ENCODE measurements at places on chromosomes 4 and X. TPM values are rescaled to one million over a fixed set of nuclear protein-coding genes. Genes with fewer than 3 reads are reported as not detected.

ARHGAP6 gene
- polyA plus RNA-seq, result not detected

GRCh38 chrX:23435575-23435974, 100.9 kb downstream of the PTCHD1 start:
- no peak overlapping the region for H3K4me3 ChIP-seq
- DNase-seq, result no peak

- no peaks in the 10 kb centered on the region for H3K36me3 ChIP-seq
- no peaks in the 10 kb centered on the region for H3K4me1 ChIP-seq
- no peaks in the 10 kb centered on the region for H3K27me3 ChIP-seq
- DNase-seq, result no peak
Observed at GRCh38 chrX:150005027-150005426, 66.7 kb upstream of the EOLA2 start.

OTUD6A gene
- not detected for polyA plus RNA-seq

SPATA4 gene
- polyA plus RNA-seq, result not detected

DNA sequence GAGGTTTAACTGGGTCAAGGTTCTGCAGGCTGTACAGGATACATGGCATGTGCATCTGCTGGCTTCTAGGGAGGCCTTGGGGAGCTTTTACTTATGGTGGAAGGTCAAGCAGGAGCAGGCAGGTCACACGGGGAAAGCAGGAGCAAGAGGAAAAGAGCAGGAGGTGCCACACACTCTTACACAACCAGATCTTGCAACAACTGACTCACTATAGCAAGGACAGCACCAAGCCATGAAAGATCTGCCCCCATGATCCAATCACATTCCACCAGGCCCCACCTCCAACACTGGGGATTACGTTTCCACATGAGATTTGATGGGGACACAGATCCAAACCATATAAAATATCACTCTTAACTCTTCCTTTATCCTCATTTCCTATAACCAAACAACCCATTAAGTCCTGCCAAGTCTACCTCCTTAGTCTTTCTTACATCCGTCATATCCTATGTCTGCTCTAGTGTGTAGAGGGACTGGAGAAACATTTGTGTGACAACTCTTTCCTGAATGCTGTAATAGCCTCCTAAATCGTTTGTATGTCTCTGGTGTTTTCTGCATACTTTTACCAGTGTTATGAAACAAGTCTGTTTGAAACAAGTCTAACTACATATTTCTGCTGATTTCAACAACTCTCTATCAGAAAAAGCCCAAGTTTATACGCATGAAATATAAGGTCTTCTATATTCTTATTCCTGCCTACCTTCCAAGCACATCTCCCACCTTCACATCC, 8.3 kb upstream of the RAP2C start:
- no peaks in the 10 kb centered on the region for H3K27me3 ChIP-seq
- no peaks in the 10 kb centered on the region for H3K36me3 ChIP-seq
- DNase-seq, result no peak
- H3K27ac ChIP-seq, result no peak overlapping the region

DNA sequence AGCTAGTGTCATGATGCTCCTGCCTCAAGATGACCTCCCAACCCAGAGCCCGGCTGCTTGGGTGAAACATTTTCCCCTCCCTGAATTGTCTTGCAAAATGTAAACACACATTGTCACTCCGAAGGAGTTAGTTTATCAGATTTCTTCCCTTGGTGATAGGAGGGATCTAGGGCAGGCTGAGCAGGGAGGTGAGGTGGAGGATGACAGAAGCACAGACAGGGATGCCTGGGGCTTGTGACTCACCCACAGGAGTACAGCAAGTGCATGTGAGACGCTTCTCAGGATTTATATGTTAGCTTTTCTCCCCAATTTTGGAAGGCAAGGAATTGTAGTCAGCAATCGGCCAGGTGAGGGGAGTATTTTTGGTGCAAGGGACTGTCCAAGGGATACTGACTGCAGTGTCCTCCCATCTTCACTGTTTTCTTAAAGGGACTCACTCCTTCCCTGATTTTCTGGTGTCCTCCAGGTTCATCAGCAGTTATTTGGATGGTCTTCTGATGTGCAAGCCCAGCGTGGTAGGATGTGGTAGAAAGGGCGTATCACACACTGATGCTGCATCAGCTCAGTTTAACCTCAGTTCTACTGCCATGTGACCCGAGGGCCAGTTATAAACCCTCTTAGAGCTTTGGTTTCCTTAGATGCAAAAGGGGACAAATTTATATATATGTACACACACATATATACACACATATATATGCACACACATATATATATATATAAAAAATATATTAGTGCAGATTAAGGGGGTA, 46.2 kb upstream of the IGFBP7 start:
- no peak for DNase-seq
- H3K27ac ChIP-seq, result no peak overlapping the region
- H3K4me3 ChIP-seq, result no peak overlapping the region
- H3K4me1 ChIP-seq, result no peaks in the 10 kb centered on the region
- no peaks in the 10 kb centered on the region for H3K36me3 ChIP-seq

- no peak overlapping the region for H3K4me3 ChIP-seq
- no peaks in the 10 kb centered on the region for H3K27me3 ChIP-seq
Observed at GRCh38 chr4:116082808-116083366, 969.5 kb upstream of the NDST4 start.

DNA sequence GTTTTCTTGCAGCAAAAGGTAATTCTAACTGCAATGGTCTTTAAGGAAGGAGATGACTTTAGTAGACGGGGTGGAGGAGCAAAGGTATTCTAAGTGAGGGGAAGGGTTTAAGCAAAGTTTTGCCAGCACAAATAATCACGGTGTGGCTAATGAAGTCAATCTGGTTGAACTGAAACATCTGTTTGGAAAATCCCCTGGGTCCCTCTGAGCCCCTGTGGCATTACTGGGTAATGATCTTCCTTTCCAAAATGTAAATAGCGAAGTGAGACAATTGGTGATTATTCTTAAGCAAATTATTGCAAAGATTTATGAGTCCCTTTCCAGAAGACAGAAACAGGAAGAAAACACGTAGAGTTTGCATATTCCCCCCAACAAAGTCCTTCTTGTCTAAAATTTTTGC, 47.2 kb downstream of the FGFBP1 start:
- H3K4me1 ChIP-seq, result peaks cover 21% of the 10 kb centered on the region
- peak overlapping the region; percentile 51 for H3K4me3 ChIP-seq
- H3K27ac ChIP-seq, result no peak overlapping the region
- H3K27me3 ChIP-seq, result no peaks in the 10 kb centered on the region

DNA sequence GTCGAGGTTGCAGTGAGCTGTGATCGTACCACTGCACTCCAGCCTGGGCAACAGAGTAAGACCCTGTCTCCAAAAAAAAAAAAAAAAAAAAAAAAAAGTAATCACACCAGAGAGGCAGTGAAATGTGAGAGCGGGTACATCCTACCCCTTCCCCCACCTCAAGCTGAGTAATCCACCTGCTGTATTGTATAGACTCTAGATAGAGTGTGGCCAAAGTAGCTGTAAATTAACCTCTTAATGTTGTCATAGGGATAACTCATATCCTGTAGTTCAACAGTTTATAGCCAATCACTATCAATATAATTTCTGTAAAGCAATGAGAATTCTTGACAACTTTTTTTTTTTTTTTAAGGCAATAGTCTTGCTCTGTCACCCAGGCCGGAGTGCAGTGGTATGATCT, 30.8 kb downstream of the TNIP2 start:
- H3K4me1 ChIP-seq, result no peaks in the 10 kb centered on the region
- no peak for DNase-seq
- no peaks in the 10 kb centered on the region for H3K36me3 ChIP-seq
- no peak overlapping the region for H3K4me3 ChIP-seq
- H3K27me3 ChIP-seq, result no peaks in the 10 kb centered on the region
- H3K27ac ChIP-seq, result no peak overlapping the region

- no peaks in the 10 kb centered on the region for H3K36me3 ChIP-seq
- peak; percentile 54 for DNase-seq
- H3K27me3 ChIP-seq, result no peaks in the 10 kb centered on the region
- peaks cover 7% of the 10 kb centered on the region for H3K4me1 ChIP-seq
- peak overlapping the region; percentile 67 for H3K27ac ChIP-seq
Observed at GRCh38 chrX:76428243-76429130, 977 bp downstream of the MAGEE1 start.

- no peaks in the 10 kb centered on the region for H3K4me1 ChIP-seq
- H3K27me3 ChIP-seq, result no peaks in the 10 kb centered on the region
- H3K27ac ChIP-seq, result no peak overlapping the region
- no peak for DNase-seq
- H3K4me3 ChIP-seq, result no peak overlapping the region
Observed at GRCh38 chrX:7852166-7852565, 9.2 kb downstream of the VCX start.

DNA sequence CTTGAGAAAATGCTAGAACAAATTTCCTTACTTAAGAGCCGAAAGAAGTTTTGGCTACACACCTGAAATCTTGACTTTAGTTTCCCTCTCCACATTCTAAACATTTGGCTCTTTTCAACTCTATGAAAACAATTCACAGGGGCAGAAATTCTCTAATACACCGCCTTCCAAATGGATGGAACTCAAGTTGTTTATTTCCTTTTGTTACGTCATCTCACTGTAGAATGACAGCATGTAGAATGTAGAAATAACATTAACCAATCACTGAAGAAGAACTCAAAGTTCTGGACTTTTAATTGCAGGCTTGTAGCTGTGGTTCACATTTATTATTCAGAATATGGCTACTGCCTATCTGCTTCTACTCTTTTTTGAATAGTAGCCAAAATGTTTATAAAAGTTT, 1.9 kb downstream of the DMP1 start:
- no peaks in the 10 kb centered on the region for H3K27me3 ChIP-seq
- H3K4me1 ChIP-seq, result no peaks in the 10 kb centered on the region
- H3K36me3 ChIP-seq, result no peaks in the 10 kb centered on the region
- no peak overlapping the region for H3K27ac ChIP-seq
- no peak for DNase-seq
- no peak overlapping the region for H3K4me3 ChIP-seq

- DNase-seq, result no peak
- H3K4me3 ChIP-seq, result no peak overlapping the region
- no peaks in the 10 kb centered on the region for H3K4me1 ChIP-seq
- H3K27ac ChIP-seq, result no peak overlapping the region
- no peaks in the 10 kb centered on the region for H3K27me3 ChIP-seq
- H3K36me3 ChIP-seq, result no peaks in the 10 kb centered on the region
Observed at GRCh38 chrX:75181721-75182120, 25.6 kb upstream of the ABCB7 start.

ADGRL3 gene
- polyA plus RNA-seq, result not detected

DNA sequence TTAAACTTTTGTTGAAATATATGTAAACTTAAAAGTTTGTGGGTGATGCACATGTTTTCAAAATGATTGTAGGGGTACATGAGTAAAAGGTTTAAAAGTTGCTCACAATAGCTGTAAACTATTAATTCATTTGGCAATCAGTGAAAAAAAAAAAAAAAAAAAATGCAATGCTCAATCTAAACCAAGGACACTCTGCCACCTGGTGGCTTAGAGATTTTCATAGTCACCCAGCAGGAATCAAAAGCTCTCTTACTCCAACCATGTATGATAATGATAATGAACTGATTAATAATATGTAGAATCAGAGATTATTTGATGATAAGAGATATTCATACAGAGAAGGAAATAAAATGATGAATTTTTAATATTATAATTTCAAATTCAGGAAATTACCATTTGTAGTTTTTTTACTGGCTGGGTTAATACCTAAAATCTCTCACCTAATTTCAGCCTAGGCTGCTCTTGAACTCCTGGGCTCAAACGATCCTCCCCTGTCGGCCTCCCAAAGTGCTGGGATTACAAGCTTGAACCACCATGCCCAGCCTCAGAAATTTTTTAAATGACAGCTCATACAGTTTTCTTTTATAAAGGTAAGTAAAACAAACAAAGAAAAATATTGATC, 46.9 kb upstream of the SLC25A4 start:
- H3K27me3 ChIP-seq, result peaks cover 27% of the 10 kb centered on the region
- H3K4me3 ChIP-seq, result no peak overlapping the region
- H3K27ac ChIP-seq, result no peak overlapping the region
- peak; percentile 6 for DNase-seq
- H3K4me1 ChIP-seq, result no peaks in the 10 kb centered on the region
- no peaks in the 10 kb centered on the region for H3K36me3 ChIP-seq

- no peaks in the 10 kb centered on the region for H3K4me1 ChIP-seq
- H3K27me3 ChIP-seq, result peaks cover 31% of the 10 kb centered on the region
- no peak for DNase-seq
- no peak overlapping the region for H3K4me3 ChIP-seq
- H3K36me3 ChIP-seq, result no peaks in the 10 kb centered on the region
Observed at GRCh38 chr4:48025005-48025404, 8.4 kb downstream of the NIPAL1 start.

DNA sequence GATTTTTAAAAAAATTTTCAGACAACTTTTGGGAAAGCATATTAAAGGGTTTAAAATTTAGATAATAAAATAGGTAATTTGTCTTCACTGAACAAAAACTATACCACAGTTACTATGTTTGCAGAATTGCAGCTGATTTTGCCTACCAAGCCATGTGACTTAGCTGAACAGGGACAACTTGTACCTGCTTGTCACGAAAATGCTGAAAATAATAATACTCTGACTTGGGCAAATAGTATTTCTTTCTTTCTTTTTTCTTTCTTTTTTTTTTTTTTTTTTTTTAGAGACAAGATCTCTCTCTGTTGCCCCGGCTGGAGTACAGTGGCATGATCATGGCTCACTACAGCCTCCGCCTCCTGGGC, 225.2 kb upstream of the PPP1R2C start:
- peaks cover 4% of the 10 kb centered on the region for H3K4me1 ChIP-seq
- H3K27ac ChIP-seq, result no peak overlapping the region
- H3K4me3 ChIP-seq, result no peak overlapping the region
- H3K36me3 ChIP-seq, result no peaks in the 10 kb centered on the region

- no peak overlapping the region for H3K4me3 ChIP-seq
- H3K36me3 ChIP-seq, result no peaks in the 10 kb centered on the region
- H3K27ac ChIP-seq, result no peak overlapping the region
- no peak for DNase-seq
- no peaks in the 10 kb centered on the region for H3K4me1 ChIP-seq
- peaks cover 34% of the 10 kb centered on the region for H3K27me3 ChIP-seq
Observed at GRCh38 chr4:7470522-7471128, 35.9 kb upstream of the PSAPL1 start.

SMIM10 gene
- 1.0 TPM for polyA plus RNA-seq

GRCh38 chr4:130034876-130035275, 938.9 kb downstream of the C4orf33 start:
- H3K4me3 ChIP-seq, result no peak overlapping the region
- no peaks in the 10 kb centered on the region for H3K4me1 ChIP-seq
- no peak overlapping the region for H3K27ac ChIP-seq
- no peaks in the 10 kb centered on the region for H3K36me3 ChIP-seq

PCDH7 gene
- polyA plus RNA-seq, result not detected

DNA sequence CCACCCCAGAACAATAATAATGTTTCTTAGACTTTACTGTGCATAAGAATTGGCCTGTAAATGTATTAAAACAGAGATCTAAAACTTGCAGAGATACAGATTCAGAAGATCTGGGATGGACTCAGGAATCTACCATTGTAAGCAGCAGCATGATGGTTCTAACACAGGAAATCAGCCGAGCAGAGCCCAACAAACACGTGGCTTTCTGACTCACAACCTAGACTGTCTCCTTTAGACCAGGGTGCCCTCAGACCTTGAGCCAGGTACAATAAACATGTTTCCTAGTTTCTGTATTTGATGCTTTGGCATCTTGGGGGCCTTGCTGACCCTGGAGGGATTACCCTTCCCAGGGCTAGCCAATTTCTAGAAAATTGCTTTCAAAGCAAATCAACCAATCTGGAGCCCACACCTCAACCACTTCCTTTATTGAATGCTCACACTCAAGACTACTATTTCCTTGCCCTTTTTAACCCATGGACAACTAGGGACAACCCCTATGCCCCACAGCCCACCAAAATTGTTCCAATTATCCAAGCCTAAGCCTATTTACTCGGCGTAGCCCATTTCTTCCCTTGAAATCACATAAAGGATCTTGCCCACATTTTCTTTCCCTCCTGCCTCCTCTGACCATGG, 80.5 kb downstream of the TBC1D9 start:
- H3K27me3 ChIP-seq, result no peaks in the 10 kb centered on the region
- H3K36me3 ChIP-seq, result peaks cover 31% of the 10 kb centered on the region
- DNase-seq, result no peak
- peaks cover 6% of the 10 kb centered on the region for H3K4me1 ChIP-seq

Measured in naive B cell (primary cell).